ENCODE measurements at places on chromosomes 2 and 18.

DNA sequence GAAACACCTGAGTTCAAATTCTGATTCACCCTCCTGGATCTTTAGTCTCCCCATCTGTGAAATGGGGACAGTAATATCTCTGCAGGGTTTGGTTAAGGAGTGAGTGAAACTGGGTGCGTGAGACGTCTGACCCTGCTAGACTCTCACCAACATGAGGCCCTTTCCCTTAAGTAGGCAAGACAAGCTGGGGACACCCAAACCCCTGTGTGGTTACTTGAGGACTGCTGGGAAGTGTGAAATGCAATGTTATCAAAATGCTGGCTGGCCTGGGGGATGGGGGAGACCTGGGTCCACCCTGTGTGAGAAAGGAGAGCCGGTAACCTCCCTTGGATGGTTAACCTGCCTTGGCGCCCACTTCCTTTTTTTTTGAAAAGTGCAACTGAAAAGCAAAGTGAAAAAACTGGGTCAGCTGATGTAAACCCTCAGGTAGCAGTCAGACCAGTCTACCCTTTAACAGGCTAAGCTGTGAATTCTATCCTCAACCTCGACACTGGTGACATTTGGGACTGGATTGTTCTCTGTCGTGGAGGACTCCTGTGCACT lies 82.3 kb downstream of the INPP5D start:
- peak; percentile 40 for DNase-seq

DNA sequence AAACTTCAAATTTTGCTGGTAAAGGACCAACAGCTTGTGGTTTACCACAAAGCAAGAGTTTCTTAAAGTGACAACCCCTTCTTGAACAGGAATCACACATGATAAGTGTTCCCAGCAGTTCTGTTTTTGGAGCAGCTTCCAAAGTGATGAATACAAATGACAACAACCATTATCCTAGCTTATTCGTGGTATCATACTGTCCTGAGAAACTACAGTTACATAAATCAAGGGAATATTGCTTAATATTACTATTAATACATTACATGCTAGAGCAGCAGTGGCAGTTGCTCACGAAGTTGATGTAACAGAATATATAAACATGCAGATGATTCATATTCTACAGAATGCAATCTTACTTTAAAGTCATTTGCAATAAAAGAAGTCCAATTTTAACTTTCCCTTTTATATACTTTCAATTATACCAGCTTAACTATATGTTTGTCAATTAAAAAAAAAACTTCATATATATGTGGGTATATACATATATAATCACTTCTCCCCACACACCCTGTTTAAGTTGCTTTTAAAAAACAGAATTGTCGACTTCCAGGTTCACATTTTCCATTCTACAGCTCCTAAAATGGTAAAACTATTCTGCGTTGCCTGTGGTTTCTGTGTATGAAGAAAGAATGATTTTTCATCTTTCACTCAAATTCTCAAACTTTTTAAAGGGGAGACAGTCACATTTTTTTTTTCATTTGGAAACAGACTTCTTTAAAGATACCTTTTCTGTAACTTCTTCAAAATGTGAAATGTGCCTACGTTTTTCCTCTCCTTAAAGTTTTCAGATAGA lies 713.6 kb downstream of the TDRD15 start:
- DNase-seq, result no peak

- no peak for DNase-seq
Observed at GRCh38 chr2:169478339-169478738, 955 bp upstream of the BBS5 start.

DNA sequence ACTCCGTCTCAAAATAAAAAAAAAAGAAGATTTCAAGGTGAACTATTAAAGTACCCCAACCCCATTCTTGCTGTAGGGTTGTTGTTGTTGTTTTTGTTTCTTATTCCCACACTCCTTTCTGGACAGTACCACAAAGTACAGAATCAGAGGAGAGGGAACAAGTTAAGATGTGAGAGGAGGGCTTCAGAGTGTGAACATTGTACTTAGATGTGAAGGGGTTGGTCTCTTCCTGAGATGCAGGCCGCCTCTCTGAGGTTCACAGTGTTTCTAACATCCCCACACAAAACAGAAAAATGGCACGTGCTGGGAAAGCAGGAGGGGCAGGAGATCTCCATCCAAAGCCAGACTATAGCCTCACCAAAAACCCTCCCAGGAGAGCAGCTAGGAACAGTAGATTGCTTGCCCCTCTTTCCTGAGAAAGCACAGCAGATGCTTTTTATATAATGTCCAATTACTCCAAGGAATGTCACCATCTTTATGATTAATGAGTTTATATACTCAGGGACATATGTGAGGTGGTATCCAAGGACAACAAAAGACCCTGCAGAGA lies 22.6 kb downstream of the ADD2 start:
- DNase-seq, result no peak

- no peak for DNase-seq
Observed at GRCh38 chr2:119758881-119759450, 756 bp upstream of the PTPN4 start.

DNA sequence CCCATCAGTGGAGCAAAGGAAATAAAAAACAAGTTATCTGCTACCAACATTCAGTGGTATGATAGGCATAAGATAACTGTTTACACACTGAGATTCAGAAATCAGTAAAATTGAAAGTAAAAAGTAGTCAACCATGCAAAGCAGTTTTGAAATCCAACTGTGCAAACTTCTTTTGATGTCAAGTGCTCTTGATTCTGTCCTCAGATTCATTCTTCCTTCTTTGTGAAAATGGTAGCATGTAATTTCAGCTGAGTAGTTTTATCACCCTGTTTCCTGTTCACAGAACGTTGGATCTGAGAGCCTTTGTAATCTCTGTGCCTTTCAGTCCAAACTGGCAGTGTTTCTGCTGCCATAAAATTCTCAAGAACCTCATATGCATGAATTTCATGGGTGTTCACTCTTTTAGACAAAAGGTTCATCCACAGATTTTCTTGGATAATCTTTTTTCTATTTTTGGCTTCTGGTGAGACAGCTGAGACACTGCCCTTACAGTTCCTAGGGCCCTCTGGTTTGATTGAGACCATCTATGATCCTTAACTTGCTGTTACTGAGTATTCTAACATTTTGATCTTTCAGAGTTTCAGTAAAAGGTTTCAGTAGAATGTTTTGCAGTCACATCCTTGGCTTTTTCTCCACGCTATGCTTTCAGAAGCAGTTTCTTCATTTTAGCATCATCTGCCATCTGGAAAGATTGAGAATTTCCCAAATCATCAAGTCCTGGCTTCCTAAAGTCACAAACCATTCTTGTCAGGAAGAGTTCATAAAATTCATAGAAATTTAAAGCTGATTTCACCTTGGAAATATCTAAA lies 272.3 kb upstream of the EPHA4 start:
- DNase-seq, result no peak

Measured in OCI-LY7 (cell line).